ENCODE measurements at places on chromosomes 5 and 9.

DNA sequence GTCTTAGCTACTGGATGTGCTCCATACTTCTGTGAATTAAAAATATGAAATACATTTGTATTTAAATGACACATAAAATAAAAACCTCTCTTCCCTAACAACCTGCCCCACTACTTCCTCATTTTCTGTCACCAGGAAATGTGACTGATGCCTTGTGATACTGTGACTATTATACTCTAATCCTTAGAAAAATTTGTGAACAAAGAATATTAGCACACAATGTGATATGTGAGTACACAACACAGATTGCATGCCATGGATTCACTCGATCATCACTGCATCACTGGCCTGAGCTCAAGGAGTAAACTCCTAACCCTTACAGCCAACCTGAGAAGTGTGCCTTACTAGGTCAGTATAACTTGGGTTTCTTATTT, 281.0 kb downstream of the EFNA5 start:
- DNase-seq = no peak

GRCh38 chr9:70256123-70256551, 2.6 kb upstream of the SMC5 start:
- DNase-seq = peak; percentile 30

GRCh38 chr9:68872026-68872501, 141.8 kb downstream of the PRKACG start:
- no peak for DNase-seq

DNA sequence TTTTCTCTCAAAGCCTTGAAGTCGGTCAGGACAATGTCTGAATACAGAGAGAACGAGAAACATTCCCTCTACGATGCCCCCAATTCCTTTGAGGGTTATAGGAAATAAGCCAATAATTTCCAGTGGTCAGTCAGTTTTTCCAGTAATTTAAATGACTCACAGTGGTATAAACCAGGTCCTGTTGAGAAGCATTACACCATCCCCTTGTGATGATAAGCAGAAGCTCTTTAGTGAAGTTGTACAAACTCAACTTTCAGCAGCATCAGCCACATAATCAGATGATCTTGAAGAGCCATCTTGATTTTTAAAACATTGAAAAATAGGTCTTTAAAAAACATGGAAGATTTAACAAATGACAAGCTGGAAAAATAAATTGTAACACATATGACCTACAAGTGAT, 173.9 kb upstream of the ZNF462 start:
- no peak for DNase-seq

DNA sequence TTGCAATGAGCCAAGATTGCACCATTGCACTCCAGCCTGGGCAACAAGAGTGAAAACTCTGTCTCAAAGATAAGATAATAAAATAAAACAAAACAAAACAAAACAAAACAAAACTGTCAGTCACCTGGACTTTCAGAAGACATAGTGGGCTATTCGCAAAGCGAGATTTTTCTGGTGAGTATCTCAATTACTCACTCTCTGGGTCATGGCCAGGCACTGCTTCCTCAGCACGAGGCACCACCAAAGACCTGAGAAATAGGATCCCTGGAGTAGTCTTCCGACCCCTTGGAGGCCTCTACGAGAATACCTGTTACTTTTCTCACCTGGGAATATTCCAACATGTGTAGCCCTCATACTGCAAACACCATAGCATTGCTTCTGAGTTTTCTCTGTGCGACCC, 201.7 kb upstream of the ZNF618 start:
- DNase-seq = peak; percentile 37

- DNase-seq = no peak
Observed at GRCh38 chr9:127319366-127320114, 55.0 kb downstream of the GARNL3 start.

DNA sequence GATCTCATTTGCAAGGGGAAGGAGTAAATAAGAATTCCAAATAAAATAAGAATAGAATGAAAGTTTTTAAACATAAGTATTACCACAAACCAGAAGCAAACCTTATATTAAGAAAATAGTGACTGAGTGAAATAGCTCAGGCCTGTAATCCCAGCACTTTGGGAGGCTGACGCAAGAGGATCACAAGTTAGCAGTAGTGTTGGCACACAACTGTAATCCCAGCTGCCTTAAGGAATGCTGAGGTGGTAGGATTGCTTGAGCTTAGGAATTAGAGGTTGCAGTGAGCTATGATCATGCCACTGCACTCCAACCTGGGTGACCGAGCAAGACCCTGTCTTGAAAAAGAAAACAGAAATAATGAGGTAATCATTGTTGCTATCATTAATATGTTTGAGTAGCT, 47.0 kb downstream of the APC start:
- DNase-seq = no peak

GRCh38 chr9:84450029-84450428, 109.5 kb upstream of the SLC28A3 start:
- no peak for DNase-seq
